Stimulated activated CD4-positive, alpha-beta T cell treated with anti-CD3 and anti-CD28 coated beads, Interleukin-1b, Interleukin-23, amount 100 ng/mL, for 1 hour (primary cell): ENCODE measurements at places on chromosomes 7 and 10.
A peak's percentile ranks its signal among the peaks of the same experiment; 100 is the strongest.

GRCh38 chr7:105876091-105876963 lies at the start of gene ATXN7L1:
Gene ATXN7L1 (minus strand): TSS chr7:105876599. CDS start chr7:105876558, 41 bp downstream.
- peak; percentile 79 for DNase-seq

- no peak for DNase-seq
These were observed 178.7 kb downstream of the DNAJB6 start for GRCh38 chr7:157515342-157516041.

- DNase-seq, result no peak
These were observed 269.5 kb upstream of the SLC26A5 start for GRCh38 chr7:103715376-103716120.

DNA sequence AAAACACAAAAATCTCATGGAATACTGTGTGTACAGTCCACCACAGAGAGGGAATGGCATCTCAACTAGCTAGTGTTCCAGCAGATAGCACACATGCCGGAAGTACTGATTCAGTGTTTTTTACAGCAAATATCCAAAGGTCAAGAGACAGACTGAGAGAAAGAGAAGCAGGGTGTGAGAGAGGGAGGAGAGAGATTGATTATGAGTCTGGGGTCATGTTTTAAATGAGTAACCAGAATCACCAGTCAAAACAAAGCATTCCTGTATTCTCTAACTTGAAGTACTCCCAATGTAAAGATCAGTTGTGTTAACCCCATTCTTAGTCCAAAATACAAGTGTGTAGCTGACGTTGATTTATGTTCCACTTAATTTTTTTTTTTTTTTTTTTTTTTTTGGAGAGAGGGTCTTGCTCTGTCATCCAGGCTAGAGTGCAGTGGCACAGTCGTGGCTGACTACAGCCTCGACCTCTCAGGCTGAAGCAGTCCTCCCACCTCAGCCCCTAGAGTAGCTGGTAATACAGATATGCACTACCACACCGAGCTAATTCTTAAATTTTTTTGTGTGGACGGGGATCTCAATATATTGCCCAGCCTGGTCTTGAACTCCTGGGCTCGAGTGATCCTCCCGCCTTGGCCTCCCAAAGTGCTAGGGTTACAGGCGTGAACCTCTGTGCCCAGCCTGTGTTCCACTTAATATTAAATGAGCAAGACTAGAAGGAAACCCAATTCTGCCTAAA lies 114.2 kb downstream of the TAF3 start:
- no peak for DNase-seq

GRCh38 chr7:12788591-12788990 lies 101.2 kb downstream of the ARL4A start:
- DNase-seq, result no peak

DNA sequence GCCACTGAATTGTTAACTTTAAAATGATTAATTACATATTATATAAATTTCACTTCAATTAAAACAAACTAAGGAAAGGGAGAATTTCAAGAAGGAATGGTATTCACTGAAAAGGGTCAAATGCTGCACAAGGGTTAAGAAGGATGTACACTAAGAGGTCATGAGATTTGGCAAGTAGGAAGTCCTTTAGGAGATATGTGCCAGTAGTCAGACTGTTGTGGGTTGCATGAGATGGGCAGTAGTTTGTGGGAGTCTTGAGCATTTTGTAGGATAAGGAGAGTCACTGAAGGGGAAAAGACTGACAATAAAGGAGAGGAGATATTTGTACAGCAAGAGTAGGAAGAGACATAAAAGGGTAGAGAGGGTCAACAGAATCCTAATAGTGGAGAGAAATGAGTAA lies 12.4 kb upstream of the PTPN12 start:
- DNase-seq, result no peak
